Left lung (tissue), 14 donors: ENCODE measurements at places on chromosomes 5 and 9.

DNA sequence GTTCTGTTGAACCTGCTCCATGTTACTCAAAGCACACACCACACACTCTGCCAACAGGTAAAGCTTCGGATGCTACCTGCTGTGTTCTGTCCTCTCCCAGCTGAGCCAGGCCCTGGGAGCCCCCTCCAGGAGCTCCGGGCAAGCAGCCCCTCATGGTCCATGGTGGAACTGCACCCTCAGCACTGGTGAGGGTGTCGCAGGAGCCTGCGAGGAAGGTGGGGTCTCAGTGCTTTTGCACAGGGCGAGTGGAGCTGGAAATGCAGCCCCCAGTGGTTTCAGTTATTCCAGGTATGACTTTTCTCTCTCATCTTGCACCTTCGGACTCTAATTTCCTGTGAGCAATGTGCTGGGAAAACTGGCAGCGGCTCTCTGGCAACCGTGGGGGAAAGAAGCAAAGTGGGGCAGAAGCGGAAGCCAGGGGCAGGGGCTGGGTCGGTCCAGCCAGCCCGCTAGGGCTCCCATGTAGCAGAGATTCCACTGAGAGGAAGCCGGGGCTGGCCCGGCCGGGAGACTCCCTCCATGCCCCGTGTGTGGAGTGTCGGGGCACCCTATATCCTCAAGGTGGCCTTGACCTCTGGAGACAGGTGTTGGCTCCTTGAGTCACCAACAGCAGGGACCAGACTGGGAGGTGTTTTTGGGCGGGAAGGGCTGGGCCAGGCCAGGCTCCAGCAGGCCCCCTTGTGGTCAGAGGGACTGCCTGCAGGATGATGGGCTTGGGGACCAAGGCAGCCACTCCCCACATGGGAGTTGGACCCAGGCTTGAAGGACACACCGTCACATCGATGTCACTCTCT, 75.6 kb upstream of the PRSS3 start:
- DNase-seq = no peak

DNA sequence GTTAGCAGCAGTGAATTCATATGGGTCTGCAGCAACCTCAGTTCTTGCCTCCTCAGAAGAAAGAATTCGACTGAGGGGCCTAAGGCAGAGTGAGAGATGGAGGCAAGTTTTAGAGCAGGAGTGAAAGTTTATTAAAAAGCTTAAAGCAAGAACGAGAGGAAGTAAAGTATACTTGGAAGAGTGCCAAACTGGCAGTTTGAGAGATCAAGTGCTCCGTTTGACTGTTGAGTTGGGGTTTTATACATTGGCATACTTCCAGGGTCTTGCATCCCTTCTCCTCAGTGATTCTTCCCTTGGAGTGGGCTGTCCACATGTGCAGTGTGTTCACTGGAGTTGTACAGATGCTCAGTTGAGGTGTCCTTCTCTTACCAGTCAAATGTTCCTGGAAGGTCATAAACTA, 203.6 kb downstream of the SPATA31D1 start:
- no peak for DNase-seq

- DNase-seq = peak; percentile 72
These were observed 5.3 kb downstream of the RALGDS start for GRCh38 chr9:133115604-133116345.

- no peak for DNase-seq
These were observed 6.1 kb upstream of the RNF183 start for GRCh38 chr9:113309204-113309813.

DNA sequence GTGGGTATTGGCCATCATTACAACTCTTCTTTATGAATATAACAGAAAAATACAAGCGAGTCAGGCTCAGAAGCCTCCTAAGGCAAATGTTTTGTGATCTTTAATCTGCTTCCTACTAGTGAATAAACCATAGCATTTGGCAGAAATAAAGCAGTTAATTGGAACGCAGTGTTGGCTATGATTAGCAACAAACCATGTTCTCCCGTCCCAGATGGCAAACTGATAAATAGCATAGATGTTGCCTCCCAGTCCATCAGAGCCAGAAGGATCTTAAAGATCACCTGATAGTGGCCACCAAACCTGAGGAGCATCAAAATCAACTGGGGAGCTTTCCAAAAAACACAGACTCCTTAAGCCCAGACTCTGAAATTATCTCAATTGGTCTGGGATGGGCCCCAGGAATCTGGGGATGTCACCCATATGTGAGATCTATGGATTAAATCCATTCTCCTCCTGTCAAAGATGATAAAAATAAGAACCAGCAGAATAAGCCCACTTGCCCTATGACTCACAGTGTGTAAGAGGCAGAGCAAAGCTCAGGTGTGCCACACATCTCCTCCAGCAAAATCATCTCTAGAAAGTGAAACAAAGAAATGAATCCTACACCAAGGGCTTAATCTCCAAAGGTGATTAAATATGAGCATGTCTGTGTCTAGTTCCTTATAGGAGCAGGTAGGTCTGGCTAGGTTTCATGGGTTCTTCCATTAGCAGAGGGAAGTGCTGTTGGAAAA, 50.3 kb downstream of the APBA1 start:
- DNase-seq = no peak

GRCh38 chr9:27817747-27818146, 244.5 kb upstream of the C9orf72 start:
- DNase-seq = no peak

- no peak for DNase-seq
These were observed 5.3 kb upstream of the FAM151B start for GRCh38 chr5:80482578-80482977.

DNA sequence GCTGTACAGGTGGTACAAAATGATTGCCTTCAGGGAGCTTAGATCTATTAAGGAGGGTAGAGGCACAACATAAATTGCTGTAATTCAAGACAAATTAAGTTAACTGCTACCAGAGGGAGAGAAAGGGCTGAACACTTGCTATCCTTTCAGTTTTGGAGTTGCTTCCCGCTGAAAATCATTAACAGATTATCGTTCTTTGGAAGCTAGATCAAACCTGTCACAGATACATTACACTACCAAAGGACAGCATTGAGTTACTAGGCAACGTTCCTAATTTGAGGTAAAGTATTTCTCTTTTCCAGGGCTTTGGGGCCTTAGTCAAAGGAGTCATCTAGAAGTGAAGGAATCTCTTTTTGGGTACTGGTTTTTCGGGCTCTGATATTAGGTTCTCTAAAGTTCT, 84.7 kb upstream of the DHFR start:
- DNase-seq = no peak

GRCh38 chr9:116322521-116322920, 168.9 kb downstream of the PAPPA start:
- no peak for DNase-seq

DNA sequence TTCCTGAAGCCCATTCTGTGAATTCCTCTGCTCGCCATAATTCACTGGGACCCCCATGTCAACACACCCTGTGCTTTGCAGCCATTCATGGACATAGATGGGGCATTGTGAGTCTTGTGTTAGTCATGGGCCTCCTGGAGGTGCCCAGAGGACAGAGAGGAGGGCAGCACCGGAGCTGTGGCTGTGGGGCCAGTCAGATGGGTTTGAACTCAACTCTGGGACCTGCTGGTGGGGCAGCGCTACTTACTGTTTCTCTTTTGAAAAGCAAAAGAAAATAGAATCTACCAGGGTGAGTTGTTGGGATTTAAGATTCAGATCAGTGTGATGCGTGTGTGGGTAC, 11.3 kb upstream of the EXOC3 start:
- no peak for DNase-seq

GRCh38 chr5:174293481-174293880, 248.0 kb downstream of the NSG2 start:
- no peak for DNase-seq

DNA sequence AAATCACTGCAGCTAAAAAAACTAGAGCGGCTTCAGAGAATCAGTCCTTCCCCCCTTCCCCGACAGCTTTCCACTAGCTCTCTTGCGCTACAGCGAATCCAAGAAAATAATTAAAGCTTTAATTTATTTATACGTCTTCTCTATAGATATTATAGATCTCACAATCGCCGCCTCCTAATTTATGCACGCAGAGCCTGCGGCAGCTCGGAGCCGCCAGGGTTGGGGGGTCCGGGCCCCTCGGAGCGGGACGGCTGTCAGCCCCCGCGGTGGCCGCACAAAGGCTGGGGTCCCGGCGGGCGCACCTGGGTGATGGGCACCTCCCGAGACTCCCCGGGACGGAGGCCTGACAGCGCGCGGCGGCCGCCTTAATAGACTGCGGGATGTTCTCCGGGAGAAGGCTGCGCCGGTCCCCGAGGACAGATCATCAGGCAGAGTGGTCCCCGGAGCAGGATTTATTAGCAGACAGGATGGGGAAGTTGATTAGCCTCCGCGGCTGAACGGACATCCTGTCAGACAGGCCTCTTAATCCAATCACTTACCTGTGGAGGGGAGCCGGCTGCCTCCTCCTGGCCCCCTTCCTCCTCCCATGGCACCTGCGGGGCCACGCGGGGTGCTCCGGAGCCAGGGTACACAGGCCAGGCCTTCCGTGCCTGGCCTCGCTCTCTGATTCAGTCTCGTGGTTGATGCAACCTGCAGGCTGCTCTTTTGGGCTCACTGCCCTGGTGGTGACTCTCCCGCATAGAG, 166.8 kb downstream of the MELK start:
- DNase-seq = no peak

GRCh38 chr9:128792978-128793686, 6.1 kb downstream of the TBC1D13 start:
- no peak for DNase-seq

GRCh38 chr9:29183971-29184370, 1610.7 kb upstream of the C9orf72 start:
- peak; percentile 17 for DNase-seq
